ENCODE measurements at places on chromosomes 7 and 10.

- no peak for DNase-seq
Observed at GRCh38 chr7:152419473-152420429, 16.1 kb downstream of the KMT2C start.

DNA sequence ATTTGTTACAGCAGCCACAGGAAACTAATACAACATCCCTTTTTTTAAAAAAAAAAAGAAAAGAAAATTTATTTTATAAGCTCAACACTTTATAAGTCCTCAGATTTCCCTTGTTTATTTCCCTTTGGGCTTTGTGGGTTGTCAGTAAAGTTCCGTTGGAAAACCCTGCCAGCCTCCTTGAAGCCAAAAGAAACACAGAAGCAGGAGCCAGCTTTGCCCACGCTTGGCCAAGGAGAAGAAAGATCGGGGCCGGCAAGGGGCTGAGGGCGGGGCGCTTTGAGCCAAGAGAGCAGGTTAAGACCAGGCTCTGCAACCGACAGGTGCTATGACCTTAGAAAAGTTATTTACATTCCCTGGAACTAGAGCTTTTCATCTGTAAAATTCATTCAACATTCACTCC is 72.7 kb downstream of the RGS10 start:
- no peak for DNase-seq

DNA sequence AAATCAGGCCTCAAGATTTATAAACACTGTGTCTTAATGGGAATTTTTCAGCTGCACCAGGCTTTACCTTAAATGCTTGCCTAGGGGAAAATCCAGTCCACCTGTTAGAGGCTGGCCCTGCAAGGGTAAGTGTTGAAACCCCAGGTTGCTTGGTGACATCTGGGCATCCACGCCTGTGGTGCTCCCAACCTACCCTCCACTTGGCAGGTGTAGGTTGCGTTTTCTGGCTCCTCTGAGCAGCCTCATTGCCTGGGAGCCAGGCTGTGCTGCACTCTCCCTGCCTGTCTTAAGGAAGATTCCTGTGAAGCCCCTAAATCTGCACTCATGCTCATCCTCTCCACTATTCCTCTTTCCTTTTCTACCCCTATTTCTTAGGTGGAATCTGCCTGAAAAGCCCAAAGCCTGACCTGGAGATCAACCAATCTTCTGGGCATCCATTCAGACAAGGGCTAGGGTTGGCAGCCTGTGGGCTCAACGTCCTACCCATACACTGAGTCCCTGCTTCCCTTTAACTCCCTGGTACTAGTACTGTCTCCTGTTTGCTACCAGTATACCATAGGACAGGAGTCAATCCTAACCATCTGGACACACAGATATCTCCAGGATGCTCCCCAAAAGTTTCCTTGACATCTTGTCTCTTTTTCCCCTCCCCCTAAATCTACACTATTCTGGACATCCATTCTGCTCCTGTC is 150.4 kb downstream of the PDE1C start:
- no peak for DNase-seq

DNA sequence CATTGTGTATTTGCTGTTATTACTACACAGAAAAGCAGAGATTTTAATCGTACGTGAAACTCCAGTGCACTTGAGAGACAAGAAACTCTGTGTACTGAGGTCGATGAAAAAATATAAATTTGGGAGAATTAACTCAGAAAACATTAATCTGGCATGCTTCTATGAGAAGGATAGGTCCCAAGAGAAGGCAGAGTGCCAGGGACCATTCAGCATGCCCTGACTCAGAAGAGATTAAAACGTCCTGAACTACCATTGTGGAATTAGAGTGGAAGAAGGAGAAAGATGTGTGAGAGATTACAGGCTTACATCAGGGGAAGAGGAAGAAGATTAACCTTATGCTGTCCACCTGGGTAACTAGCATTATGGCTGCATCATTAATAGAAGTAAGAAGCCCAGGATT is 72.4 kb downstream of the REEP3 start:
- no peak for DNase-seq

DNA sequence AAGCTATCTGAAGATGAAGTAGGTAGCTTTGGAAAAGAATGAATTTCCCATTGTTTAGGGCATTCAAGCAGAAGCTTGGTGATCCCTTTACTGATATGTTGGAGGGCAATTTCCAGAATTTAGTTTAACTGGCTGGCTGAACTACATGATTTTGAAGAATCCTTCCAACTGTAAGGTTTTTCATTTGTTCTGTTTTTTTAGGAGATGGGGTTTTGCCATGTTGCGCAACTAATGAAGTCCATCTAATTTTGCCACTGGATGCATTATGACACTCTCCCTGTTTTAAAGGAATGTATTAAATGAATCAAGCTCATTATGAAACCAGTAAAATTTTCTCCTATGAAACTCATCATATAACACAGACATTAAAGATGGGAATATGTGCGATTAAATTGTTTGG is 6.1 kb upstream of the DDX50 start:
- no peak for DNase-seq

GRCh38 chr10:99983280-99983988 is 26.3 kb downstream of the DNMBP start:
- no peak for DNase-seq

DNA sequence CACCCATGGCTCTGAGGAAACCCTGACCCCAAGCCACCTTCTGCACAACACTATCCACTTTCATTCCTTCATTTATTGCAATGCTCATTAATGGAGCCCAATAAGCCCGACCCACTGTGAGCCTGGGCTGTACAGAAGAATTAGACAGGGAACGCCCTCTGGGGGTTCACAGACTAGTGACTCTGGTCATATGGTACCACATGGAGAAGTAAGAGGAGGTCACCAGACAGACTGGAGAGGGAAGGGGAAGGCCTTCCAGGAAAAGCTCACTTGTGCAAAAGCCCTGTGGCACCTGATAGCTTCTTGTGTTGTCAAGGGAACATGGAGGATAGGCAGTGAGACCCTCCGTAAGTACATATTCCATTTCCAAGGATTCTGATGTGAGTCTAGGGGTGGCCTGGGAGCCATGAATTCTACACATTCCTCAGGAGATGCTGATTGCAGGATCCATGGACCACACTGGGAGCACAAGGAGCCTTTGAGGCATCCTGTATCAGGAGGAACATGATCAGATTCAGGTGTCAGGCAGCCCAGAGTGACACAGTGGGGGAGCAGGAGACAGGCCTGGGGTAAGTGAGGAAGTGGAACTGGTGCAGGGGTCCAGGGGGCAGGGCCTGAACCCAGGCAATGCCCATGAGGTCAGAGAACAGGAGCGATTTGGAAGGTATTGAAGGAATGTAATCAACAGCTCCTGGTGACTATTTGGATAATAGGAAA is 19.9 kb downstream of the TMEM72 start:
- no peak for DNase-seq

- DNase-seq, result no peak
Observed at GRCh38 chr10:125823663-125824251, 411 bp downstream of the BCCIP start.

- no peak for DNase-seq
Observed at GRCh38 chr10:49241385-49241784, 53.2 kb upstream of the TMEM273 start.

GRCh38 chr7:43905209-43905946 is 1.0 kb downstream of the URGCP start:
- DNase-seq, result no peak

DNA sequence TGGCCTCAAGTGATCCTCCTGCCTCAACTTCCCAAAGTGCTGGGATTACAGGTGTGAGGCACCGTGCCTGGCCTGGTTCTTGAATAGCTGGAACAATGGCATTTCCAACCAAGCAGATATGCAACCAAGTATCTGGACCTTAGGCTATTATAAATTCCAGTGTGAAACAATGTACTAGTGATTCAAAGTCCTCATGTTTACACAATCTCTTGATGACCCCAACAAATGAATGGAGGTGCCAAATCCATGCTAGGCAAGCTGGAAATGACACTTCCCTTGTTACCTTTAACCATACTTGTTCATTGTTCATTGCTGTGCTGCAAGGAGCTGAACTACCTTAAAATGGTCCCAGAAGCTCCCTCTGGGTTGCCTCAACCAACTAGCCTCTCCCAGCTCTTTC is 282.2 kb upstream of the KLF14 start:
- DNase-seq, result no peak

GRCh38 chr10:123800821-123801220 is 90.8 kb downstream of the CPXM2 start:
- DNase-seq, result no peak

GRCh38 chr7:103937680-103938079 is 51.8 kb downstream of the RELN start:
- DNase-seq, result no peak

- DNase-seq, result no peak
Observed at GRCh38 chr10:15605740-15606369, 113.9 kb downstream of the ITGA8 start.
